AG08395 (cell line): ENCODE measurements at places on chromosomes 3 and 15.

DNA sequence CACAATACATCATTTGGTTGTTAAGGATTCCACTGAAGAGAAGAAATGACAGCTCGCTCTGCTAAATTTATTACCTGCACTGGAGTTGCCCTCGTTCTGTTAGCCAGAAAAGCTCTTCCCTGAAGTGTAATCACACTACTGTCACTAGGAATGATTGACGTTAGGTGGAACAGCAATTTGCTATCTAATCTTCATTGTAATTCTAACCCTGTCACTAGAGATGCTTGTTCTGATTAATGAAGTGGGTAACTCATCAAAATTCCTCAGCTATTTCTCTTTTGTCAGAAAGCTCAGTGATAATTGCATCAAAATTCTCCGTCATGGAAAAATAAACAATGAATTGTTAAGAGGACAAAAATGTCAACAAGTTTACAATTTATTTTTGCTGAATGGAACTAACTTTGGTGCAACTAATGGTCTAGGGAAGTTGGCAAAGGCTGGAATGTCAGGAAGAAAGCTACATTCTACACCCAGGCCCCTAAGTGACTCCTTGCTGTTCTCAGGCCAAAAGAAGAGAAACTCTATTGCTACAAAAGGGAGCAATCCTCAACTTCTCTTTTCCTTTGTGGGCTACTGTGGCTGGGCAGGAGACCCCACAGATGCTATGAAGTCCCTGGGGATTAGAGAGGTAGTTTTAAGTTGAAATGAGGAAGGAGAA is 34.1 kb downstream of the CCDC191 start:
- DNase-seq = no peak

GRCh38 chr3:11638495-11639358 is 5.0 kb downstream of the VGLL4 start:
- DNase-seq = no peak

- DNase-seq = no peak
Observed at GRCh38 chr3:45952456-45952855, 9.2 kb downstream of the CXCR6 start.

DNA sequence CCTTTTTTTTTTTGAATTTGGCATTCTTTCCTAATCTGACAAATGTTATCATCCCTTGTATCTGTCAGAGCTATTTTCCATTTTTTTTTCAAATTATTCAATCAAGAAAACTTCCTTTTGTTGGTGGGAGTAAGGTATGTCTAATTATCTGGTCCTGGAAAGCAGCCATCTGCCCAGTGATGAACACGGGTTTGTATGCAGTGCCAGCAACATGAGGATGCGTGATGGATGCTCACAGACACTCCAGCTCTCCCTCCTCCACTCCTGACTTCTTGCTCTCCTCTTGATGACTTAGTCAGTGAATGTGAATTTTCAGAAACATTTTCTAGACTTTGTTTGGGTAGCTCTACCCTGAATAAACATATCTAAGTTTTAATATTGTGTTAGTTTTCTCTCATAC is 79.2 kb downstream of the IL1RAP start:
- no peak for DNase-seq

DNA sequence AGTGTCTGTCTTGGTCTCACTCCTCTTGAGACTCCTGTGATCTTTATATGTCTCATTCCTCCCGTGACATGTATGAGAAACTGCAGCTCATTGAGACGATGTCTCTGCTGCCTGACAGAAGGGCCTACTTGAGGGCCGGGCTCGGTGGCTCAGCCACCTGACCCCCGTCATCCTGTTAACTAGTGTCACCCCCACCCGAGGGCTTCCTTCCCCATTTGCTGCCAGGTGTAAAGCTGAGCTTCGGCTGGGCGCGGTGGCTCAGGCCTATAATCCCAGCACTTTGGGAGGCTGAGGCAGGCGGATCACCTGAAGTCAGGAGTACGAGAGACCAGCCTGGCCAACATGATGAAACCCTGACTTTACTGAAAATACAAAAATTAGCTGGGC is 12.7 kb downstream of the SEMA4B start:
- no peak for DNase-seq

GRCh38 chr3:151814588-151814987 is 672 bp downstream of the AADAC start:
- no peak for DNase-seq

DNA sequence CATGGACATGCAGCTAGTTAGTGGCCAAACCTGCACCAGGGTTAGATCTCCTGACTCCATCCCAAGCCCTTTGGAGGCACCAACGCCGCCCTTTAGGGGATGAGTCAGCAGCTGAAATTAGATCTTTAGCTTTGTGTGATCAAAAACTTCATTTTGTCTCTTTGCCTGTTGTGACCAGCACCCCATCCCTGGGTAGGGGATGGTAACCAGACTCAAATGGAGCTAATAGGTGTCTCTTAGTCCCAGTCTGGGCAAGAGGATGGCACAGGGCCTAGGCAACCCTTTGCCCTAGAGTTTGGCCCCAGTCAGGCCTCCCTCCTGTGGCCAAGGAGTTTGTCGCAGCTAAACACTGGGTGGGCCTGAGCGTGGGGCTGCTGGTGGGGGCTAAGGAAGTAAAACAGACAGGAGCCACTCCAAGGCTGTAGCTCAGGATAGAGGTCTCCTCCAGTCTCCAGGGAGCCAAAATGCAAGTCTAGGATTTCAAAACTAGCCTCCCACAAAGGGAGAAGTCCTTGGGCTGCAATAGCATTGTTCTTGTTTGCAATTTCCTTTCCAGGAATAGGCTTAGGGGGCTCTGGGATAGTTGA is 105.1 kb downstream of the CPN2 start:
- DNase-seq = no peak

DNA sequence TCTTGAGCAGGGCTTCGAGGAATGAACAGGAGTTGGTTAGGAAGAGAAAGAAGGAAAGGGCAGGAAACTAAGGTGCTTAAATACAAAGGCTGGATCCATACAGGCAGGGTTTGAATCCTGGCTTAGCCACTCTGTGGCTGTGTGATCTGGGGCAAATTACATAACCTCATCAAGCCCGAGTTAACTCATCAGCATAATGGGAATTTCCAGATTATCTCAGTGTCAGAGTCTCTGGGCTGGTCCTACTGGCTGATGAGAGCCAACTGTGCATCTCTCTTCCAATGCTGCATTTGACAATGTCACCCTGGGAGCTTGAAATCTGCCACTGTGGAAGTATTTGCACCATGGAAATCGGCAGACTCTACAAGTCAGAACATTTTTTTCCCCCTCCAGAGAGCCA is 83.8 kb upstream of the SLC6A6 start:
- no peak for DNase-seq
